Keratinocyte (primary cell): ENCODE measurements at places on chromosomes 16 and 17. TPM values are rescaled to one million over a fixed set of nuclear protein-coding genes. Genes with fewer than 3 reads are reported as not detected.
A peak's percentile ranks its signal among the peaks of the same experiment; 100 is the strongest.

GRCh38 chr16:73275024-73275423 lies 227.1 kb upstream of the ZFHX3 start:
- no peak for DNase-seq

- peak; percentile 5 for DNase-seq
Measured at GRCh38 chr16:4051591-4051990, 64.7 kb downstream of the ADCY9 start.

GRCh38 chr16:28073836-28074235 lies 10.3 kb upstream of the GSG1L start:
- no peak for DNase-seq

GRCh38 chr16:89189358-89190025 lies 10.8 kb downstream of the SLC22A31 start:
- no peak for DNase-seq

- DNase-seq = no peak
Measured at GRCh38 chr17:76911299-76912017, 43.3 kb downstream of the MGAT5B start.

DNA sequence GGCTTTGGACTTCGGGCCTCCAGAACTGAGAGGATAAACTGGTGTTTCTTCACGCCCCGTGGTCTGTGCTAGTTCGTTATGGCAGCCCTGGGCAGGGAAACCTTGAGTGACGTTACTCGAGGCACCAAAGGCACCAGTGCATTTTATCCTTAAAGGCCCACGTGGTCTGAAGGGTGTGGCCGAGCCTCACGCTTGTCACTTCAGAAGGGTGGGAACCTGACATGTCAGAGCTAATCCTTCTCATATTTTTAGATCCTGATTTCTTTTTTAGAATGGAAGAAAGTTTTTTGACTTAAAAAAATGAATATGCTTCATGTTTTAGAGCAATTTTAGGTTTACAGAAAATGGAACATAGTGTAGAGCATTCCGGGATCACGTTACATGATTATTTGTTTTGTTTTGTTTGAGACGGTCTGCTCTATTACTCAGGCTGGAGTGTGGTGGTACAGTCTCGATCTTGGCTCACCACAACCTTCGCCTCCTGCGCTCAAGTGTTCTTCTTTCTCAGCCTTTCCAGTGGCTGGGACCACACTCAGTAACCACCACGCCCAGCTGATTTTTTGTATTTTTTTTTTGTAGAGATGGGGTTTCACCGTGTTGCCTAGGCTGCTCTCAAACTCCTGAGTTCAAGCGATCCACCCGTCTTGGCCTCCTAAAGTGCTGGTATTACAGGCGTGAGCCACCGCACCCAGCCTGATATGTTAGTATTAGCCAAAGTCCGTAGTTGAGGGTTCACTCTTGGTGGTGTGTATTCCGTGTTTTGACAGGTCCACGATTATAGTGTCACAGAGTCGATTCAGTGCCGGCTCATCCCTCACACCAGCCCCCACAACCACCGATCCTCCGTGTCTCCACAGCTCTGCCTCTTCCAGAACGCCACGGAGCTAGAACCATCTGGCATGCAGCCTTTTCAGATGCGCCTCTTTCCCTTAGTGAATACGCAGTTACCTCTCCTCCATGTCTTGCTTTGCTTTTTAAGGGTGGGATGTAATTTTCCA lies 47.9 kb downstream of the RAB11FIP3 start:
- no peak for DNase-seq

Gene CCL8
- polyA plus RNA-seq = not detected in 3 replicates

Gene ADCY9
- polyA plus RNA-seq = 2.9 to 7.6 TPM (median 3.0 TPM) in 3 replicates

Gene DPEP1
- polyA plus RNA-seq = 0.09 to 0.13 TPM in 2 of 3 replicates, not detected in the other

Gene PITPNM3
- 7.7 to 13.6 TPM (median 8.3 TPM) in 3 replicates for polyA plus RNA-seq

Gene METTL2A
- polyA plus RNA-seq = 14.9 to 22.2 TPM (median 17.9 TPM) in 3 replicates

Gene LCAT
- 6.5 to 11.6 TPM (median 10.5 TPM) in 3 replicates for polyA plus RNA-seq
